Psoas muscle (tissue), 8 donors: ENCODE measurements at places on chromosomes 3 and 15. TPM values are rescaled to one million over a fixed set of nuclear protein-coding genes. Genes with fewer than 3 reads are reported as not detected.

CFAP100 gene
- not detected for polyA plus RNA-seq

DNA sequence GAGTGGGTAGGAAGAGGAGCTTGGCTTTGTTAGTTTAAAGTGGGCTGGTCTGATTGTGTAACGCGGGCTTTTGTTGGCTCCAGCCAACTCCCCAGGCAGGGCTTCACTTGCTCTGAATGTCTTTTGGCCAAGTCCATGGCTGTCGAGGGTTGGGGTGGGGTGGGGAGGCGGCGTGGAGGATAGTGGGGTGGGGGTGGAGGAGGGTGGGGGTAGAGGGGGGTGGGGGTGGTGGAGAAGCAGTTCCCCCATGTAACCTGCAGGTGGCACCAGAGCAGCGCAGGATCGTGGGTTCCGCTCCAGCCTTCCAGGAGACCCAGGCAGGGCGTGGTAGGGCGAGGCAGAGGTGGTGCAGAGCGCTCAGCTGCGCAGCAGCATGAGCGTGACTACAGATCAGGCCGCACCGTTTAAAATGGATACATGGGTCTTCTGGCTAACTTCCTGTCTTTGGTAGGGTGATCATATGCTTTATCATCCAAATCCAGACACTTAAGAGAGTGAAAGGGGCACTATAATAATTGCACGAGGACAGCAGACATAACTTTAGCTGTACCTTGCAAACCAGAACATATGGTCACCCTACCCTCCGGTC, 28.3 kb downstream of the GOLGA6A start:
- DNase-seq: peak; percentile 87

- DNase-seq: no peak
These were observed 78.1 kb upstream of the P2RY1 start for GRCh38 chr3:152756807-152757206.

DNA sequence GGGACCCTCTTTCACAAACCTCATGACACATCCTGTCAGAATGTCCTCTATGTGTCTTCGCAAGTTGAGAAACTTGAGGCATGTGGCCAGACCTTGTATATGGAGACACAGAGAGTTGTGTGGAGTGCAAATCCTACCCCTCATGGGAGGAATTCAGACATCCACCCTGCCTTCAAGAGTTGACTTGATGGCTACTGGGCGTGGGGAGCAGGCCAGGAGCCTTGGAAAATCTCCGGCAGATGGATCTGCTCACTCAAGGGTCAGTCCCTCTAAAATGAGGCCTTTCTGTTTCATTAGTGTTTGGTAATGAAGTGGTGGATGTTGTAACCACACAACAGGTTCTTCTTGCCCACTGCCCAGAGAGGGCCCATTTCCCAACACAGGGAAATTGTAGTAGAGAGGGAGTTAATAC, 79.0 kb downstream of the ASB7 start:
- DNase-seq: peak; percentile 65

- DNase-seq: no peak
These were observed 11.6 kb upstream of the AEN start for GRCh38 chr15:88609344-88610090.

DNA sequence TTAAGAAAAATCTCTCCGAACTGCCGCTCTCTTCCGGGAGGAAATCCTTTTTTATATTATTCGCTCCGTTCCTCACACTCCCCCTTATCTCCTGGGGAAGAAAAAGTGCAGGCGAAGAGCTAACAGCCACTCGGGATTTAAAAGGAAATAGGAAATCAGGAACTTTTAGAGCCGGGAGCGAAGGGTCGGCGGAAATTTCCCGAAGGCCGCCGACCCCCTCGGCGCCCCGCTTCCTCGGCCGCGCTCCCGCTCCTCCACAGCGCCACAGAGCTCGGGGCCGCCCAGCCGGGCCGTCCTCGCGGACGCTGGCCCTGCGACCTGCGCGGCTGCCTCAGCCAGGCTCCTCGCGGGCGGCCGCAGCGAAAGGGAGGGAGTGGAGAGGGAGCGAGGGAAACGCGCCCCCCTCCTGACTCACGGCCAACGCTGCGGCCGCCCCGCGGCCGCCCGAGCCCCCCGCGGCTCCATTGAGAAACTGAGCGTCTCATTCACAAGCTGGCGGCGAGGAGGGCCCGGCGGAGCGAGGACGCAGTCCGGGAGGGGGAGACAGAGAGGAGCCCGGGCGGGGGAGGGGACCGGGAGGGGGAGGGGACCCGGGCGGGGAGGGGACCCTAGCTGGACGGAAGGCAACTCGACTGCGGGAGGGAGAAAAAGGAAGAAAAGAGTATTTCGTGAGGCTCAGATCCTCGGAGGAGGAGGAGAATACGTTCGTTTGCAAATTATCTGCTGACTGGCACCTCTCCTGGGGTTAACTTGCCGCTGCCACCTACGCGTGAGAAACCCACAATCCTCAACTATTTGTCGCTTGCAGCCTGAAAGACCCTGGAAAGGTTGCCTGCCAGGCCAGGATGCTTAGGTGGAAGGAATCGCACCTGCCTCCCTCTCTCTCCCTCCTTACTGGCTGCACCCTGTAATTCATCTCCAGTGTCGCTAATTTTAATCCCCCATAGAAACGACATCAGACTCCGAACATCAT, at the start of gene PTPN9:
TSS of gene PTPN9 (minus strand) at position 368 of the 973 bp plus-strand sequence. CDS start 539 bp downstream, outside the sequence.
- peak; percentile 81 for DNase-seq

DNA sequence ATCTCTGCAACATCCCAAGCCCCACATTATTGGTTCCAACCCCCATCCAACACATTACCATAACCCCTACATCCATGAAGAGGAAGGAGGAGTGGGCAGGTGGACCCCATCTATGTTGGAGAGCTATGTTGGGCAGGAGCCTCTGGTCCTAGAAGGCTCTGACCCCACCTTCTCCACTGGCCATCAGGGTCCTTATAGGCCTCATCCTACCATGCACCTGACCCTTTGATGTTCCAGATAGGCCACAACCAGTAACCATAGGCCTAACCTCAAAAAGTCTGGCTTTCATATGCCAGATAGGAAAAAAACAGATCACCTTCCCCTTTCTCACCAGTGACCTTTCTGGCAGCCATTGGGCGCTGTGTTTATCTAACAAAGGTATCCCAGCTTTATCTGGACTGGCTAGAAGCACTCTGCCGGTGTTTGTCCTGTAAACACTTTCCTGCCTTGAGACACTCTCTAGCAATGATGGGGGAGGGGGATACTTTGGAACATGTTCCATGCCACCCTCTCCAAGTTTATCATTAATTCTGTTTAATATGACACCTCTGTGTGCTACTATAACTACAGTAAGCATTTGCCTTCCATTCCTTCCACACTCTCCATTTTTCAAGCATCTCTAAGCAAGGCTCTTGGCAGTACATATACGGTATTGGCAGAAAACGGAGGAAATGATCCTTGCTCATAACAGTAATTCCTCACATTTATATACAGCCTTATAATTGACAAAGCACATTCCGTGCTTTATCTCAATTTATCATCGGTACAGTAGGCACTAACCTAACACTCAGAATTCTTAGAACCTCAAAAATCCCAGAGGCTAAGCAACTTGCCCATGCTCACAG, 377.1 kb downstream of the VPS13C start:
- DNase-seq: no peak

GOLGA6L4 gene
- 0.66 TPM for polyA plus RNA-seq

COLQ gene
- polyA plus RNA-seq: 12.3 TPM

GRCh38 chr3:42873221-42873982, 2.3 kb downstream of the CYP8B1 start:
- no peak for DNase-seq

- DNase-seq: no peak
These were observed 323.3 kb downstream of the DIPK2A start for GRCh38 chr3:144294659-144295538.

DNA sequence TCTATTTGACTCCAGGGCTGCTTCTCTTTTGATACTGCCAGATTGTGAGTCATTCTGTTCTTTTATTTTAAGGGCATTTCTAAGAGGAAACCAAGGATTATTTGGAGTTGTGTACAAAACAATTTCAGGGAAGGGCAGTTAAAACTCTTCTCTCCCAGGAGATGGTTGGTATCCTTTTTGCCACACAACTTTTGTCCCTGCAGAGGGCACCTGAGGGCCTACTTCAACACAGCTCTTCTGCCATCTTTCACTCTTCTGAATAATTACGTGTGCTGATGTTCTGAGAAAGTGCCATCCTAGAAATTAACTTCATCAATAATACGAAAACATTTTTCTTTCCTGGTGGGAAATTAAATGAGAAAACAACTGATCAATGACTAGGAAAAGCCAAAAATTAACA, 75.7 kb upstream of the GADL1 start:
- DNase-seq: no peak

TRH gene
- not detected for polyA plus RNA-seq

CNTN3 gene
- 0.05 TPM for polyA plus RNA-seq

PTPRG gene
- 4.5 TPM for polyA plus RNA-seq

DNA sequence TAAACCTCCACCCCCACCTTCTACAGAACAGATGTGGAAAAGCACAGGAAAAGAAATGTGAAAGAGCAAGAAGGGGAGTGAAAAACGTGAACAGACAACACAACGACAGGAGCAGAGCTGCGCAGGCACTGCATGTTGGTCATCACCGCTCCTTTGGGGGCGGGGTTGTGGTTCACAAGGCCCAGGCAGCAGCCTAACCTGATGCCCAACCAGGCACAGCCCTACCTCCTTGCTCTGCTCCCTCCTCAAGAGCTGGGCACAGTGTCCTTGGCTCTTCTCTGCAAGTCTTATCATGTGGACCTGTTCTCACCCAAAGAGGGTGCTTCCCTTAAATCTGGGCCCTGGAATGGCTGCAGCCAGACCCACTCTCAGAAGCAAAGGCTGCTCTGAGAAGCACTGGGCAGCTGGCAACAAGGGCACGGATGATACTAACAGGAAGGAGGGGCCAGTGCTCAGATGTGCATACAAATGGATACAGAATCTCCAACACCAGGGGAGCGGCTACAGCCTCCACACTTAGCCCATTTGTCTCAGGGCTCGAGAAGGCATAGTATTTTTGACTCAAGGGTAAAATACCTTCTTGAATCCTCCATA, 64.6 kb downstream of the DHX30 start:
- DNase-seq: no peak

- no peak for DNase-seq
These were observed 742 bp downstream of the TNK2 start for GRCh38 chr3:195907684-195907933.

DNA sequence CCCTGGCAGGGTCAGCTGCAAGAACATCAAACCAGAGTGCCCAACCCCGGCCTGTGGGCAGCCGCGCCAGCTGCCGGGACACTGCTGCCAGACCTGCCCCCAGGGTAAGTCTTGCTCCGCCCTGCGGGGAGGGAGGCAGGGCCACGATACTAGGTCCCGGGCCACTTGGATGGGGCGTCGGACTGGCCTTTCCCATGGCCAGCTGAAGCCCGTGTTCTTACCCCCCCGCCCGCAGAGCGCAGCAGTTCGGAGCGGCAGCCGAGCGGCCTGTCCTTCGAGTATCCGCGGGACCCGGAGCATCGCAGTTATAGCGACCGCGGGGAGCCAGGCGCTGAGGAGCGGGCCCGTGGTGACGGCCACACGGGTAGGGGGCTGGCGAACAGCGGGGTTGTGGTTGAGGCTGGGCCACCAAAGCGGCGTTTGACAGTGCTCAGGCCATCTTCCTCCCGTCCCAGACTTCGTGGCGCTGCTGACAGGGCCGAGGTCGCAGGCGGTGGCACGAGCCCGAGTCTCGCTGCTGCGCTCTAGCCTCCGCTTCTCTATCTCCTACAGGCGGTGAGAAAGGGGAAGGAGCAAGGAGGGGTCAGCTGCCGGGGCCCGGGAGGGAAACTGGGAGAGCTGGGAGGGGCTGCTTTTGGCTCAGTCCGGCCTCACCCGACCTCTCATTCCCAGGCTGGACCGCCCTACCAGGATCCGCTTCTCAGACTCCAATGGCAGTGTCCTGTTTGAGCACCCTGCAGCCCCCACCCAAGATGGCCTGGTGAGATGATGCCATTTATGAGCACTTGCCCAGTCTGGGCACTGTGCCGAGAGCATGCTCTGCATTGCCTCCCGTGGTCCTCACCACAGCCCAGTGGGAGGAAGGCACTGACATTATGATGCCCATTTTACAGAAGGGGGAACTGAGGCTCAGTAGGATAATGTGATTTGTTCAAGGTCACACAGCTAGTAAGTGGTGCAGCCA, 1.7 kb downstream of the CHRD start:
- no peak for DNase-seq

RBP2 gene
- 0.59 TPM for polyA plus RNA-seq

GRCh38 chr15:87038404-87038803, 958.7 kb downstream of the AGBL1 start:
- DNase-seq: no peak

DNA sequence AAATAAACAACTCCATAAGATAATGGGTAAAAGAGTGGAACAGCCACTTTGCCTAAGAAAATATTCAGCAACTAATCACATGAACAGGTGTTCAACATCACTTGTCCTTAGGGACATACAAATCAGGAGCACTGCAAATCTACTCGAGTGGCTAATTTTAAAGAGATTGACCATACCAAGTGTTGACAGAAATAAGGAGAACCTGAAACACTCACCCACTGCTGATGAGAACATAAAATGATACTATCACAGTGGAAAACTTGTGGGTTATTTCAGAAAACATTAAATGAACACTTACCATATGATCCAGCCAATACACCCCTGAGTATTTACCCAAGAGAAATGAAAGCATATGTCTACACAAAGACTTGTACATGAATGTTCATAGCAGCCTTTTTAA, 70.5 kb downstream of the GABRB3 start:
- no peak for DNase-seq

DNA sequence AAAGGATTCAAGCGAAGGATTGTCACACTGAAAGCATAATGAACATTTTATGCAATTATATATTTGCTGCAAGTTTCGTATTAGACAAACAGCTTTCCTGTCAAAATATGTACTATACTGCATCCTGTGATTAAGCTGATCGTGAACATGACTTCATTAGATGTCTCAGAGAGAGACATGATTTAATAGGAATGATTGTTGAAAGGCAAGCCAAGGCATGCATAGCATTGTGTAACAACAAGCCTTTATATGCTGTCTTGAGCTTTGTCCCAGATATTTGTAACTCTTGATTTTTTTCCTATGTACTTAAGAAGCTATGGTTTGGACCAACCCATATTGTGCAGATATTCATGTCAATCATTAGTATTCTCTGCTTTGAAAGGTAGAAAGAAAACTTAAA, 309.1 kb downstream of the KCNH8 start:
- no peak for DNase-seq

CPNE4 gene
- polyA plus RNA-seq: 0.03 TPM

GRCh38 chr3:157098823-157099185, 61.1 kb downstream of the CCNL1 start:
- no peak for DNase-seq

GRCh38 chr3:46427916-46428833, 21.1 kb downstream of the CCRL2 start:
- DNase-seq: no peak

SLCO2A1 gene
- 0.72 TPM for polyA plus RNA-seq

GRCh38 chr3:62602987-62603386, 229.6 kb upstream of the FEZF2 start:
- DNase-seq: no peak

GRCh38 chr15:82130248-82130647, 84.4 kb upstream of the MEX3B start:
- DNase-seq: no peak

DNA sequence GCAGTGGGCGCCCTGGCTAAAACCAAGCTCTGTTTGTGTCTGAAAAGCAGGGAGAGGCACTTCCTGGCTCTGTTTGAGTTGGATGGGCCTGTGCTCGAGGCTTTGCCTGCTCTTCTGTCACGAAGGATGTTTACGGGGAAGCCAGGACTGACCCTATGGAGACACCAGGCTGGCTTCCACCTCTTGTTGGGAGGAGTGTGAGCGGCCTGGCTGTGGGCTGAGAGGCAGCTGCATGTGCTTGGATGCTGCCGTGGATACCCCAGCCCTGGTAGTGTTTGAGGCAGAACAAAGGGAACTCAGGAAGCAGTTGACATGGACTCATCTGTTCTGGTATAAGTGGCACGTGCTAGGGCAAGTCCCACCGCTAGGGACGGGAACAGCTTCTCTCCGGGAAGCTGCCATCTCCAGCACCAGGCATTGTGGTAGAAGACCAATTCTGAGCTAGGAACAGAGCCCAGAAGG, 17.6 kb upstream of the SLC41A3 start:
- DNase-seq: no peak

MLF1 gene
- polyA plus RNA-seq: 117 TPM
